Fibroblast of the aortic adventitia (primary cell): ENCODE measurements at places on chromosomes 7 and 10.

GRCh38 chr7:19834566-19834965 is 61.1 kb upstream of the TMEM196 start:
- DNase-seq: no peak

- DNase-seq: no peak
These were observed 58.8 kb downstream of the SHOC2 start for GRCh38 chr10:110978204-110978603.

DNA sequence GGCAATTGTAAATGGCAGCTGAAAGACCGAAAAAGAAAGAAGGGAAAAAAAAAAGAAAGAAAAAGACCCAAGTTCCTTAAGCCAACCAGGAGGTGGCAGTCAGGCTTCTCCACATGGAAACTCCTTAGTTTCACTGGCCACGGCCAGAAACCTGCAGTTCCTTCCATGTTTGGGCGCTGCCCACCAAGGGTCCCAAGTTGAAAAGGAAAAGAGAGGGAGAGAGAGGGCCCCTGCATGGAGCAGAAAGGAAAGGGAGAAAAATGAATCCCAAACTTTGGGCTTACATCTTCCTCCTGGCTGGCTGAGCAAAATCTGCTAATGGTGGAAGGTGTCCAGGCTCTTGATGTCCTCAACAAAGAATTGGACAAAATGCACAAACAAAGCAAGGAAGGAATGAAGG is 31.8 kb upstream of the ABCA13 start:
- DNase-seq: peak; percentile 29

DNA sequence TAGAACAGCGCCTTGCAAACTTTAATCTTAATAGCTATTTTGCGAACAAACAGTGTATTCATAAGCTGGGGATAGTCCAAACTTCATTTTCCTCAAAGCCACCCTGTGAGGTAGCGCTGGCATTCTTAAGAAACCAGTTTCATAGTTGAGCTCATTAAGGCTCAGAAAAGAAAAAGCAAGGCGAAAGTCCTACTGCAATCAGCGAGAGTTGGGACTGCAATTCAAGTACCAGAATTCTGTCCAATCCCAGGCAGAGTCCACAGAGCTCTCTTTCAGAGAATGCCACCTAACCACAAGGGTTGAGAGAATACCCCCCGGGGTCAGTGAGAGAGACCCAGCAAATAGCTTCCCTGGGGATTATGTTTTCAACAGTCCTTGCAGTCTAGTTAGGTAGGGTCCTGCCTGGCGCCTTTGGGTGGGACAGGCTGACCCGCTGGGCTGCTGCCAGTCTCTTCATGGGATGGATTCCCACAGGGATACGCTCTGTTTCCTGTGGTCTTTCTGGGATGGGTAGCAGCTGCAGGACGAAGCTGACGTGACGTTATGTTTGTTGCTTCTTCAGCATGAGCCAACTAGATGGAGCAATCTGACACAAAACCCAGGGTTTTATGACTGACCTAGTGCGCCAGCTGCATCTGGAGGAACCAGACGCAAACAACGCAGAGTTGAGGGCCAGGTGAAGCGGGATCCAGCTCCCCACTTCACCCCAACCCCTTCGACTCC is 16.0 kb downstream of the BMPER start:
- no peak for DNase-seq

DNA sequence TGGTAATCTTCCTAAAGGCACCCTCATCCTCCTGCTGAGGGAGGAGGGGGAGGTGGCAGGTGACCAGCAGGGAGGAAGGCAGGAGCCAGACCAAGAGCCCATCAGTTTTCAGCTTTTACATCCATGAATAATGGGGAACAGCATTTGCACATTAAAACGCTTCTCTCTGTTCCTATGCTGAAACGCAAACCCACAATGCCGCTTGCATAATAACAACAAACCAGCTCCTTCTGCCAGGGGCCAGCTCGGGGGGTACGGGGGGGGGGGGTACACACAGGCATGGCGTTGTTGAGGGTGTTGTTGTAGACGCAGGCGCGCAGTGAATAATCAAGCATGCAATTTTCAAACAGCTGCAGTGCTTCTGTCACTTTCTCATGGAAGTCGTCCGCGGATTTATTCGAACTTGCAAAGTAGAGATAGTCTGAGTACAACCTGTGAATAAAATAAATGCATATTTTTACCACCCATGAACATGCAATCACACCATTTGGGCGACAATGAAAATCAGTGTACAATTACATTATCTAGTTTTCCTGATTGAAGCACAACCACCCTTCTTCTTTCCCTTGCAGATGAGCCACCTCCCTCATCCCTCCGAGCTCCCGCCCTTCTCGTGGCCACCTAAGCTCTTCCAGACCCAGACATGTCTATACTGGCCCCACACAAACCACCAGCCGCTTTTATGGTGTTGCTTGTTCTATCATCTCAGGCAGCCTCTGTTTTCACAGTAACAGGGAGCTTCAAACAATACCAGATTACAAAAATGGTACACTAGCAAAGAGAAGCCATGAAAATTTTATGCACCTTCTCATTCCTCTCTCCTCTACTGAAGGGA is 72.2 kb downstream of the CHST15 start:
- DNase-seq: no peak

DNA sequence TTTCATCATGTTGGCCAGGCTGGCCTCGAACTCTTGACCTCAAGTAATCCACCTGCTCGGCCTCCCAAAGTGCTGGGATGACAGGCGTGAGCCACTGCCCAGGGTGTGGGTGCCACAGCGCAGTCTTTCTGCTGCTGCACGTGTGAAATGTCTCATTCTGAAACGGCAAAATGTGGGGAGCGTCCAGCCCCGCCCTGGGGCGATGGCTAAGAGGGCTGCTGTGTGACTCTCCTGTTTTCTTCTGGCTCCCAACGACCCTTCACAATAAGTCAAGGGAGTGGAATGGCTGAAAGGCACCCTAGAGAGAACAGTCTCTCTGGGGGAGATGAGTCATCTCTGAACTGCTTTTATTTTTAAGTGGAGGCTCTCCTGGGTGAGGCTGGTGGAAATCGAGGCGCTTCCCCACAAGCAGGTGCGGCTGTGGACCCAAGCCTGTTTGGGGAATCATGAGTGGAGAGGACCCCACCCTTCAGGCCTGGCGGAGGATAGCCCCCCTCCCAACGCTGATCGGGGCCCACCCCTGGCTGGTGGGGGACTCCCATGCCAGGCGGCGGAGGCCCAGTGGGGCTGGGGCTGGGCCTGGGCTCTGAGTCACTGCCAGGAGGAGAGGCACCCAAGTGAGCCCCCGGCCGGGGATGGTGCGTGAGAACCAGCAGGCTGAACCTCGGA is 18.0 kb downstream of the ADAP1 start:
- peak; percentile 30 for DNase-seq

DNA sequence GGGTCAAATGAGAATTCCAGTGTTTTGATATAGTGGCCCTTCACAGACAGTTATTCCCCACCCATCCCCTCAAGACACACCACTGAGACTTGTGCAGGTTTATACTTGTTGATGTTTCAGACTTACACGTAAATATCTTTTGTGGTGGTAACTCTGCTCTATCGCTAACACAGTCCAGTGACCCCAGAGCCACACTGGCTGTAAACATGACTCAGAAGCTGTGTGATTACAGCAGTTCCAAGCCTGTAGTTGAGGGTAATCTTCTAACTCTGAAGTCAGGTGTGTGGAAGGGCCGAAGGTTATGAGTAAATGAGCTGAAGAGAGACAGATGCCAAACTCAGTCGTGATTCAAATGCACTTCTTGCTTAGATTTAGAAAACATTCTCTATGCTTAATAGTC is 19.4 kb downstream of the NOBOX start:
- no peak for DNase-seq

- peak; percentile 62 for DNase-seq
These were observed 77.1 kb downstream of the MPLKIP start for GRCh38 chr7:40057292-40057691.
